HT1080 (cell line): ENCODE measurements at places on chromosomes 16 and 17. TPM values are rescaled to one million over a fixed set of nuclear protein-coding genes. Genes with fewer than 3 reads are reported as not detected.

Gene NACA2
- total RNA-seq, result 0.13 TPM in 1 of 2 replicates, not detected in the other

Gene CTF1
- total RNA-seq, result not detected in 2 replicates

Gene C16orf92
- total RNA-seq, result not detected in 2 replicates

Gene HOXB2
- total RNA-seq, result 34.3 and 40.1 TPM in 2 replicates

Gene HOXB1
- not detected in 2 replicates for total RNA-seq

Gene TBC1D26
- not detected in 2 replicates for total RNA-seq

GRCh38 chr16:50884066-50884860, 142.4 kb downstream of the CYLD start:
- DNase-seq, result peak; percentile 43

DNA sequence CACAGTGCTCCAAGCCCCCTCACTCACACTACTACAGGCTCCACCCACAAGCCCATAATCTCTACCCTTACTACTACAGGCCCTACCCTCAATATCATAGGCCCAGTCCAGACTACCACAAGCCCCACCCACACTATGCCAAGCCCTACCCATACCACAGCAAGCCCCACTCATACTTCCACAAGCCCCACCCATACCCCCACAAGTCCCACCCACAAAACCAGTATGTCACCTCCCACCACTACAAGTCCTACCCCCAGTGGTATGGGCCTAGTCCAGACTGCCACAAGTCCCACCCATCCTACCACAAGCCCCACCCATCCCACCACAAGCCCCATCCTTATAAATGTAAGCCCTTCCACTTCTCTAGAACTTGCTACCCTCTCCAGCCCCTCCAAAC, 13.8 kb downstream of the RIPOR1 start:
- peak; percentile 71 for DNase-seq

DNA sequence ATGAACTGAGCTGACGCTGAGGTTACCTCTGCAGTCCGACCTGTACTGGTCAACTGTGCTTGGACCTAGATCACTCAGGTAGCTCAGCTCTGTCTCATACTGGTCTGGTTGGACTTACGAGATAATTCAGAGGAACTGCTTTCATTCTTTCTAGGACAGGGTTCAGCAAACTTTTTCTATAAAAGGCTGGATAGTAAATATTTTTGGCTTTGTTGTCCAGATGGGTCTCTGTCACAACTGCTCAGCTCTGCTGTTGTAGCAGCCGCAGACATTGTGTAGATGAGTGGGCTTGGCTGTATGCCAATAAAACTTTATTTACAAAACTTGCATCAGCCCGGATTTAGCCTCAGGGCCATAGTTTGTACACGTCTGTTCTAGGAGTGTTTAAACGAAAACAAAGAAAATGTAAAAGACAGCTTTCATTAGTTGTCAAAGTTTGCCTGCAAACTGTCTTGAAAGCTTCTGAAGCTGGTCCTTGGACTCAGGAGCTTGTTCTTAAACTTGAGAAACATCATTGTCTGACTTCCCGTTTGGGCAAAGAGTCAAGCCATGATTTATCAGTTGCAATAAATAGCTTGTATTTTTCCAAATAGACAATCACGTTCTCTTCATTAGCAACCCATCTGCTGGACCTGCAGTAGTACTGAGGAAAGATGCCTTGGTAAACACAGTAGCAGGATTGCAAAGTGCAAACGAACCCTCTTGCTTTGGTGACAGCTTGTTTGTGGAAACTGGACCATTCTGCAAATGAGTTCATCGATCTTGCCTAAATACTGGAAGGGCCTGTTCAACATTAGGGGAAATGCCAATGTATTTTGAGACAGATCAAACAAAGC, 253.4 kb downstream of the SNX29 start:
- no peak for DNase-seq

- no peak for DNase-seq
Measured at GRCh38 chr16:1169285-1170075, 16.6 kb downstream of the CACNA1H start.

DNA sequence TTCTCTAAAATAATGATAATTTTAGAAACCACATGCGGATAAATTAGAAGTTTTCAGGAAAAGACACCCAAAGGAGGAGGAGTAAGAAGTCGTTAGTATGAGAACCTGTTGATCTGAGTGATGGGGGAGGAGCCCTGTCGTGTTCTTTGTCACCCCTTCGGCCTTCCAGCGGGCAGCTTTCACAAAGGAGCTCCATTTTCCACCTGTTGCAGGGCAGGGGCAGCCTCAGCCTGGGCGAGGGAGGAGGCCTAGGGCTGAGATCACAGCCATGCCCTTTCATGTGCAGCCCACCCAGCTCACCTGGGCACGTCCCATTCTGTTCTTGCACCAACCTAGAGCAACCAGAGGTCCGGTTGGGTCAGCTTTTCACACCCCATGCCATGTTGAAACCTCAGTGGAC, 5.3 kb downstream of the DUSP14 start:
- DNase-seq, result no peak

- no peak for DNase-seq
Measured at GRCh38 chr16:610513-611381, 20.0 kb upstream of the WFIKKN1 start.
